ENCODE measurements at places on chromosomes 3 and 15. TPM values are rescaled to one million over a fixed set of nuclear protein-coding genes. Genes with fewer than 3 reads are reported as not detected.

SPTSSB gene
- not detected for total RNA-seq

MME gene
- 117 TPM for total RNA-seq

GHSR gene
- total RNA-seq, result not detected

MYH15 gene
- not detected for total RNA-seq

SAMMSON gene
- total RNA-seq, result not detected

HRH1 gene
- 3.2 TPM for total RNA-seq

PRR20G gene
- total RNA-seq, result not detected

GRM7 gene
- total RNA-seq, result 0.62 TPM

DNA sequence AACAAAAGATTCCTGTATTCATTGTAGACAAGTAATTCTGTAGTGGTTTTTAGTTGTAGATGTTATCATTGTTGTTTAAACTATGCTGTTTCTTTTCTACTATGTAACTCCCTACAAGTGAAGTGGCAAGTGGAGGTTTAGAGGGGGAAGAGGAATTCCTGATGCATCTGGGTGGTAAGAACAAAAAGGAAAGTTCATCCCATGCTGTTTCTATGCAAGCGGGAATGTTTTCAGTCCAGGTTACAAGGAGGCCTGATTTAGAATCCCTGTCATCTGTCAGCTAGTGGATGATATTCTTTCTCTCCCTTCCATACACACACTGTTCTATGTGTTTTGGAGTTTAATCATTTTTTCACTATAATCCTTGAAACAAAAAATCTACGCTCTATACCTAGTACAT, 67.4 kb downstream of the IMPG2 start:
- no peak for DNase-seq

- peak; percentile 5 for DNase-seq
Measured at GRCh38 chr3:36149447-36149865, 230.8 kb upstream of the STAC start.

DNA sequence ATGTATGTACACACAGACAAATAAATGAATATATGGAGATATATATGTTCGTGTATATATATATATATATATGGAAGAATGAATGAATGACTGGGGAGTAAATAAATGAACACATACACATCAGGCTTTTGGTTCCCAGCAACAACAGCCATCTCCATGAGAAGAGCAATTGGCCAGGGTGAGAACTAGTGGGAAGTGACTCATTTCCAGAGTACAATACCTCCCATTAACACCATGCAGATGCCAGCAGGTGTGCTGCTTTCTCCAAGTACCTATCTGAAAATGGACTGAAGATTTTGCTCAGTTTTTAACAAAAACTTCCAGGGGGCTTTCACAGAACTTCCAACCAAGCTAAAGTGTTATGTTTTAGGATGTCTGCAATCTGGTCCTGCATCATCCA, 179.8 kb upstream of the SLC2A2 start:
- no peak for DNase-seq

DNA sequence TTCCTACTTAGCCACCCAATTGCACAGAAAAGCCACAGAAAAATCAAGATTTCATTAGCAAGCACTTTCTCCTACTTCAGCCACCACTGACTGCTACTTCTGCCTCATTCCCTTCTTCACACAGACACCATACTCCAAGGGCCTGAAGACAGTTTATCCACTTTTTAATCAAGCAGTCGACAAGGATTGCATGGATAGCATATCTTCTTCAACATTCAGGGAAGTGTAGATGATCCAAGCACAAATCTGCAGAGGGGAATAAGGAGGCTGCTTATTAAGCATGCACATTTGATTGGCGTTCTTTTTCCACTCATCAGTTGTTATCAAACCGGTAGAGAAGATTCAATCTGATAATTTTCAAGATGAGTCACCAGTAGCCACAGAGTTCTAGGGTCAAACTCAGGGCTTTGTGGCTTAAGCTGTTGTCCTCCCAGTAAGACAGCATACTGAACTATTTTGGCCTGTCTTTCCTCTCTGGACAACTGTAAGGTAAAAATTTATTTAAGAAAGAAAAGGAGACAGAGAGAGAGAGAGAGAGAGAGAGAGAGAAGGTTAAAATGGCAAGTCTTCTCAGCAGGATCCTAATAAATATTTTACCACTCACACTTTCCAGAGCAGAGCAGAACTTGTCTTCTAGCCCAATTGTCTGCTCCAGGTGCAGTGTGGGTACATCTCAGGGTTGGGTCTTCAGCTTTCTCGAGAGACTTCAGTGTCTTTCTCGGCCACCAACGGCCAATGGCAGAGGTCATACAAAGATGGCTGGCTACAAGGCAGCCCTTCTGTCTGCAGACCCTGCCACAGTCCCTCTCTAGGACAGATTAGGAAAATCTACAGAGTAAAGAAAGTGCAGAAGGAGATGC, 80.6 kb upstream of the BHLHE40 start:
- DNase-seq, result no peak

DNA sequence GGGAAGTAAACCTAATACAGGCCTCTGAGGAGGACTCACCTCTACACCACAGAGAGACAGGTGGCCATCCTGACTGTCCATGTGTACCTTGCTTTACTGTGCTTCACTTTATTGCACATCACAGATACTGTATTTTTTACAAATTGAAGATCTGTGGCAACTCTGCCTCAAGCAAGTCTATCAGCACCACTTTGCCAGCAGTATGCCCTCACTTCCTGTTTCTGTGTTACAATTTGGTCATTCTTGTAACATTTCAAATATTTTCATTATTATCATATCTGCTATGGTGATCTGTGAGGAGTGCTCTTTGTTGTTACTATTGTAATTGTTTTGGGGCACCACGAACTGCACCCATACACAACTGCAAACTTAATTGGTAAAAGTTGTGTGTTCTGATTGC, 78.0 kb downstream of the BBX start:
- DNase-seq, result no peak

DNA sequence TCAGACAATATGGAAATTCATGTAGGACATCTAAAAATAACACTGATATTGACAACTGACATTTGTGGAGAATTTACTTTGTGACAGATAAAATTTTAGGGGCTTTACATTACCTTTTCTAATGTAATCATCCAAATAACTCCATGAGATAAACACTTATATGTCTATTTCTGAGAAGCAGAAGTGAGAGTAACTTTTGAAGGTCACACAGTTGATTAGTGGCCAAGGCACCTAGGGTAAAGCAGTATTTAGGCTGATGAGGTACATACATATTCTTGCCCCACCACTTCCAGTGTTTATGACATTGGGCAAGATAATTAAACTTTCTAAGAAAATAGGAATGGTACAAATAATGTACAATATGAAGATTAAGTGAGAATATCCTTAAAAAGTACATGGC, 248.4 kb downstream of the CPNE4 start:
- DNase-seq, result no peak

DNA sequence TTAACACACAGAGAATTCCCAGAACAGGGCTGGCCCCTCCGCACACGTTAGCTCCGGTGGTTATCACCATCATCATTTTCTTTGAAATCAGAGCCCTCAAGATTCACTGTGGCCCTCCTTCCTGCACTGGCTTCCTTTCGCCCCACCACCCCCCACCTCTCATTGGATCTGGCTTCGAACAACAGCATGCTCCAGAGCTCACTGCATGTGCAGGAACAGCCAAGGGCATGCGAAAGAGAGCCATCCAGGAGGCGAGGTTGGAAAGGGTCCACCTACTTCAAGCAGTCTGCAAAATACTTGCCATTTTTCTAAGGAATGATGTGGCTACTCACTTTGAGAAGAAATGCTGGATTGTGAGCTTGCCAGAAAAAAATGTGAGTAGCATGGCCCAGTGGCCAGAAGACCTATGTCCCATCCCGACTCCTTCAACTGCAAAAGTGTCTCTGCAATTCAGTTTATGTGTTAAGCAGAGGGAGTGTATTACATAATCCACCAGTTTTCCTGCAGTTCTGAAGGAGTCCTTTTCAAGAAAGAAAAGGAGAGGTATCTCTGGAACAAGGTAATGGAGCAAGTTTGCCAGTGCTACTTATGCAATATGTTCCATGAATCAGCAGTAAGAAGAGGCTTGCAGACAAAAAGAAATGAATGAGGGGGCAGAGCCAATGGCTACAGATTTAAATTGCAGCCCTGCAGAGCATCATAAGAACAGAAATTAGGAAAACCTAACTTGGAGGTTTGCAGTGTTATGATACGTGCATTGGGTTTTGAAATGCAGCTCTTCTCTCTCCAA, 92.8 kb downstream of the OCA2 start:
- no peak for DNase-seq

GRCh38 chr3:122514123-122515019, at the start of gene KPNA1:
Gene KPNA1 (minus strand): TSS chr3:122514939. CDS start chr3:122496565, 18,374 bp downstream.
- DNase-seq, result peak; percentile 56

GRCh38 chr3:9917820-9918219, 922 bp downstream of the IL17RC start:
- no peak for DNase-seq

DNA sequence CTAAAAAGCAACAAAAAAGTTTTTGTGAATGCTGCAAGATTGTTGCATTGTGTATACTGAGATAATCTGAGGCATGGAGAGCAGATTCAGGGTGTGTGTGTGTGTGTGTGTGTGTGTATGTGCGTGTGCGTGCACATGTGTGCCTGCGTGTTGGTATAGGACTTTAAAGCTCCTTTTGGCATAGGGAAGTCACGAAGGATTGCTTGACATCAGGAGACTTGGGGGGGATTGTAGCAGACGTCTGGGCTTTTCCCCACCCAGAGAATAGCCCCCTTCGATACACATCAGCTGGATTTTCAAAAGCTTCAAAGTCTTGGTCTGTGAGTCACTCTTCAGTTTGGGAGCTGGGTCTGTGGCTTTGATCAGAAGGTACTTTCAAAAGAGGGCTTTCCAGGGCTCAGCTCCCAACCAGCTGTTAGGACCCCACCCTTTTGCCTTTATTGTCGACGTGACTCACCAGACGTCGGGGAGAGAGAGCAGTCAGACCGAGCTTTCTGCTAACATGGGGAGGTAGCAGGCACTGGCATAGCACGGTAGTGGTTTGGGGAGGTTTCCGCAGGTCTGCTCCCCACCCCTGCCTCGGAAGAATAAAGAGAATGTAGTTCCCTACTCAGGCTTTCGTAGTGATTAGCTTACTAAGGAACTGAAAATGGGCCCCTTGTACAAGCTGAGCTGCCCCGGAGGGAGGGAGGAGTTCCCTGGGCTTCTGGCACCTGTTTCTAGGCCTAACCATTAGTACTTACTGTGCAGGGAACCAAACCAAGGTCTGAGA, 4.7 kb downstream of the BHLHE40 start:
- DNase-seq, result no peak

DNA sequence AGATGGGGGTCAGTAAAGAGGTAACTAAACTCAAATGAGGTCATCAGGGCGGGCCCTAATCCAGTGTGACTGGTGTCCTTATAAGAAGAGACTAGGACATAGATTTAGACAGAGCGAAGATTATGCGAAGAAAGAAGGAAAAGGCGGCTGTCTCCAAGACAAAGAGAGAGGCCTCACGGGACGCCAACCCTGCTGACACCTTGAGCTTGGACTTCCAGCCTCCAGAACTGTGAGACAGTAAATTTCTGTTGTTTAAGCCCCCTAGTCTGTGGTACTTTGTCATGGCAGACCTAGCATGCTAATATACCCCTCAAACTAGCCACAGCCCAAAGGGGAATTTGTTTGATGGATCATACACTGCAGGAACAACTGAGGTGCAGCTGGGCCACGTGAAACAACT, 183.0 kb downstream of the ABHD5 start:
- no peak for DNase-seq

DNA sequence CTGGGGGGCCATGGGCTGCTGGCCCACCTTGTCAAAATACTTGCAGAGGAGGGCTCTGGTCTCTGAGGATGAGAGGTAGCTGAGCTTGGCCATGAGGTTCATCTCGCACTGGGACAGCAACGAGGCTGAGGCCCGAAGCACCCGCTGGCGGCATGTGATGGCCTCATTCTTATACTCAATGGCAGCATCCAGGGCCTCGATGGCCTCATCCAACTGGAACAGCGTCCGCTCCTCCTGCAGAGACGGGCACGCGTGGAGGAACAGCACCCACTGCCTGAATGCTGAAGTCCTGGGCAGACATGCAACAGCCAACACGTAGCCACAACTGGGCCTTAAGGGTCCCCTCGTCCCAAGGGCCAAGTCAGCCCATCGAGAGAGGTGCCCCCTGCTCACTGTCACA, 25.0 kb downstream of the KIF7 start:
- DNase-seq, result no peak

DNA sequence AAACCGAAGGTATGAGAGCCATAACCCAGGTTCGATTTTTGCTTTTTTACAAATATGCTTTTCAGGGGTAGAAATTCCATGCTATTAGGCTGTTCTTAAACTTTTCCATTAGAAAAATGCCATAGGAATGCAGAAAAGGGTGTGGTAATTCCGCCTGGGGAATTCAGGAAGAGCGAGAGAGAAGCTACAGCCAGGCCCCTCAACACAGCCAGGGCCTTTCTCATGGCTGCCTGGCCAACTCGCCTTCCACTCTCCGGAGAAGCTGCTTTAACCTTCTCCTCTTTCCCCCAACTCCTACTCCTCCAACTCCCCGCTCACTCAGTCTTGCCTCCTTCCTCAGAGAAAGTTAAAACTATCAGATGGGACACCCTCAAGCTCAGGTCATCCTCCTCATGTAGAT, 9.1 kb upstream of the TICRR start:
- DNase-seq, result no peak

DNA sequence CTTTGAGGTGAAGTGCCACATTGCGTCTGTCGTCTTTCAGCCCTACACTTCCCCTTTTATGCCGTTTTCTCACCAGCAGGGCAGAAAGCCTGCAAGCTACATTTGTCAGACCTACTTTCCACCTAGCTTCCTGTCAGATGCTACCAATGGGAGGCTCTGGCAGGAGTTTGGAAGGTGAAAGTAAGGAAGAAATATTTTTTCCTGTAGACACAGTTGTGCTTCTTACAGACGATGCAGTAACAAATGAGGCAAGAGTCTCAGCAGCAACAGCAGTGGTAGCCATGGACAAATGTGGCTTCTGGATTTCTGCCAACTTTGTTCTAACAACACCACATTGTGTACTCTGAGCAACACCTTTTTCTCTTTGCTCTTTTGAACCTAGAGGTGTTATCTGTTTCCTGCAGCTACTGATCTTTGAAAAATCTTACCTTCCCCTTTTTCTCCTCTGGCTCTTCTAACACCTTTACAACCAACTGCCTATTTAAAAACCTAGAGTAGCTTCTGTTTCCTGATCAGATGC, 70.6 kb upstream of the STT3B start:
- no peak for DNase-seq

DNA sequence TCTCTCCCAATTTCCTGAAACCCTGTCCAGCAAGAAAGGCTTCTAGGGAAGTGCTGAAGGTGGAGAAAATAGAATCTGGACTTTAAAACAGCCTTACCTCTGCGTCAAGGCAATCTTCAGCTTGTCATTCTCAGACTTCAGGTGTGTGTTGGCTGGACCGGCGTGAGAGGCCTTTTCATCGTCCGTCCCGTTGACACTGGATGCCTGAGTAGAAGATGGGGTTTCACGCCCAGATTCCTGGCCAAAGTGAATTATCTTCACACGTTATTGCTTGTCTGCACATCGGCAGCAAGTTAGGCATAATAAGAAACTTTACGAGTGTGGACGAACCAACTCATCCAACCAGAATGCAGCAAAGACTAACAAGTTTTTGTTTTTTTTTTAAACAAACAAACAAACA, 49.5 kb downstream of the WHAMM start:
- DNase-seq, result no peak

- DNase-seq, result no peak
Measured at GRCh38 chr15:38195191-38195901, 57.3 kb upstream of the SPRED1 start.

GRCh38 chr3:23461069-23461468, 257.9 kb downstream of the UBE2E2 start:
- no peak for DNase-seq

- no peak for DNase-seq
Measured at GRCh38 chr3:39295184-39295775, 15.4 kb upstream of the CX3CR1 start.

GRCh38 chr3:126538316-126538715, 14.4 kb downstream of the CHST13 start:
- DNase-seq, result no peak

Data from kidney epithelial cell (primary cell).